ENCODE measurements at places on chromosomes 5 and 9. TPM values are rescaled to one million over a fixed set of nuclear protein-coding genes. Genes with fewer than 3 reads are reported as not detected.

DNA sequence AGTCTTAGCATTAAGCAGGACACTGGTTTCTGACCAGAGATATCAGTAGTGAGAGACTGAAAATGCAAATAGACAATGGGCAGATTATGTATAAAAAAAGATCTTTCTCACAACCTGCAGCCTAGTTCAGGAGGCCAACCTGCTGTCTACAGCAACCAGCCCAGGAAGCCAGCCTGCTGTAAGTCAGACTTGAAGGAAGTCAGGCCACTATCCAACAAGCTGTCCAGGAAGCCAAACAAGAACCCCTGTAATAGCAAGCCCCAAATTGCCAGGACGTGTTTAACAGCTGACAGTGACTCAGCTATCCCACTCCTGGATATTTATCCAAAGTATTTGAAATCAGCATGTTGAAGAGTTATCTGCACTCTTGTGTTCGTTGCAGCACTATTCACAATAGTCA lies 121.8 kb upstream of the SPIN1 start:
- no peaks in the 10 kb centered on the region for H3K27me3 ChIP-seq
- H3K4me3 ChIP-seq: no peak overlapping the region
- H3K4me1 ChIP-seq: no peaks in the 10 kb centered on the region
- no peak for DNase-seq
- no peaks in the 10 kb centered on the region for H3K36me3 ChIP-seq

DNA sequence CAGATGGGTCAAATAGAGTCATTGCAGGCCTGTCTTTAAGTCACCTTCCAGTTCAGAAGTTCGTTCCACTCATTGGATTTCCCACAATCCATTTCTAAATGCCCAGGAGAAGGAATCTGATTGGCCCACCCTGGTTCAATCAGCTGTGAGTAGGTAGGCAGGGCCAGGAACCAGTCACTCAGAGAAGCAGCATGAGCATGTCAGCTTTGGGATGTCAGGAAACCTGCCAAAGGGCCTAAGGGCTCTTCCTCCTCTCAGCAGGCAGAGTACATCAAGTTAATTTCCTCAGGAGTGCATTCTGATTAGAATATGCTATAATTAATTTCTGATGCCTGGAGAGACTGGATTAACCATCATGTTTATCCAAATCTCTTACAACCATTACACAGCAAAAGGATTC lies 412.9 kb upstream of the CCNH start:
- no peaks in the 10 kb centered on the region for H3K36me3 ChIP-seq
- no peak overlapping the region for H3K27ac ChIP-seq
- DNase-seq: no peak

GRCh38 chr5:71782393-71782770 lies 63.3 kb downstream of the CARTPT start:
- no peak overlapping the region for H3K4me3 ChIP-seq
- no peaks in the 10 kb centered on the region for H3K4me1 ChIP-seq
- DNase-seq: no peak
- no peaks in the 10 kb centered on the region for H3K36me3 ChIP-seq
- no peak overlapping the region for H3K27ac ChIP-seq

DNA sequence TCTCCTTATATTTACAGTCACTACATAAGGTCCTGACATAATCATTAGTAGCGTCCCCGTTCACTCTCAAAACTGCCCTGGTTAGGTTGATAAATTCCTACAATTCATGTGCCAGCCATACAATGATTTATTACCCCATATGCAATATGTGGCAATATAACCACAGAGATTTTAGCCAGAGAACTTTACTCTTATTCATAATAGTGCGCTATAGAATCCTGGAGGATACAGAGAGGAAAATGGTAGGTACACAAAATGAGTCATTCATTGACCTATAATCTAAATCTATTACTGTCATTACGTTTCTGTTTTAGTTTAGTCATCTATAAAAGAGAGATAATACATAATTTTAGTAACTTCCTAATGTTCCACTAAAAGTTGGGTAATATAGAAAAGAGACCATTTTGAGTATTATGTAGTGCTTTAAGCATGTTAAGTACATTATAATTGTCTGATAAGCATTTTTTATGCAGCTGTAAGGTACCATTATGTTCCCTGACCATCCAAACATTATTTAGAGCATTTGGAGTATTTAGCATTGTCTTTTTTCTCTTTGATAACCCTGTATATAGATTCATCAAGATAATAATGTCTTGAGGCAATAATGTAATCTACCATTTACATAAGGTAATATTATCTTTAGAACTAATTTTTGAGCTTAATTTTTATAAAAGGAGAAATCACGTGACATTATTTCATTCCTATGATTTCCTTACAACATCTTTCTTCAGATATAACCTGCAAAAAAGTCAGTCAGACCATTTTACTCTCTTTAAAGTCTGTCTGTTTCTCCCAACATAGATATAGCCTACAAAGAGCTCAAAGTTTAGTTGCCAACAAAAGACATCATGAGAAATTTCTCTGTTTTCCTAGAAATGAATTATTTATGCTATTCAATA lies 655.5 kb upstream of the ZNF608 start:
- no peak for DNase-seq
- H3K27ac ChIP-seq: no peak overlapping the region
- no peak overlapping the region for H3K4me3 ChIP-seq
- no peaks in the 10 kb centered on the region for H3K4me1 ChIP-seq
- H3K36me3 ChIP-seq: no peaks in the 10 kb centered on the region
- no peaks in the 10 kb centered on the region for H3K27me3 ChIP-seq

GRCh38 chr5:132760601-132761317 lies 13.5 kb downstream of the CCNI2 start:
- H3K27me3 ChIP-seq: no peaks in the 10 kb centered on the region
- no peaks in the 10 kb centered on the region for H3K36me3 ChIP-seq
- H3K27ac ChIP-seq: no peak overlapping the region
- no peak for DNase-seq
- no peak overlapping the region for H3K4me3 ChIP-seq

DNA sequence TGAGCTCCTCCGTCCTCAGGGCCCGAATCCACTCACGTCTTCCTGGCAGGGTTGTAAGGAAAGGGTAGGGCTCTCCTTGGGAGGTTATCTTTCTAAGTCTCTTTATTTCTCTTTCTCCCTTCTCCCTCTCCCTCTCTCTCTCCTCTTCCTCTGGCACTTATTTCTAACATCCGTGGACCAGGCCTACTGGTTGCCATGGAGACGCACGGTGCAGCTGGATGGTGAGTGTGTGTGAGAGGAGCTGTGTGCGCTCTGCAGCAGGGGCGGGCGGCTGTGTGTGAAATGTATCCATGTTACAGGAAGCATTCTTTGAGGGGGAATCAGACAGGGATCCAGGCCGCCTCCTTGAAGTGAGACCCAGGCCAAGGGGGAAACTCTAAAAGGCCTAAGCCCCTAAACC lies 32.2 kb downstream of the PCDH1 start:
- no peak overlapping the region for H3K4me3 ChIP-seq
- H3K27me3 ChIP-seq: no peaks in the 10 kb centered on the region
- peaks cover 14% of the 10 kb centered on the region for H3K4me1 ChIP-seq
- H3K27ac ChIP-seq: no peak overlapping the region
- no peaks in the 10 kb centered on the region for H3K36me3 ChIP-seq
- DNase-seq: no peak

DNA sequence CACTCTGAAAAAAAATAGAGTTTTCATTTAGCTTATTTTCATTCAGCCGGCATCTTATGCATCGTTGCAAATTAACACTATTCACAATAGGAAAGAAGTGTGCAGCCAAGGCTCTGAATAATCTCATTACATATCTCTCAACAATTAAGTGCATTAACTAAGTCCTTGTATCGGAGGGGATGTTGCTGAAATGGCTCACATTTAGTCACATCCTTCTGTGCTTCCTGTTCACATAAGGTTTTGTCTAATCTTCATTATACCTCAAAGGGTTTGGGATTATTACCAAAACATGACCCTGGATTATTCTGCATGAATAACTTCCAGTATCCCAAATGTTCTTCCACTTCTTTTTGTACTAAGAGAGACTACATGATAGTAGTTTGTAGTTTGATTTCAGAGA lies 278.0 kb upstream of the GRIA1 start:
- H3K27me3 ChIP-seq: no peaks in the 10 kb centered on the region
- no peaks in the 10 kb centered on the region for H3K36me3 ChIP-seq
- no peak for DNase-seq
- no peak overlapping the region for H3K4me3 ChIP-seq
- no peaks in the 10 kb centered on the region for H3K4me1 ChIP-seq
- no peak overlapping the region for H3K27ac ChIP-seq

EIF4E1B gene
- total RNA-seq: not detected

KIF12 gene
- 27.2 TPM for total RNA-seq

Measured in colonic mucosa (tissue), 4 donors.